ENCODE measurements at places on chromosomes 1 and 21.

DNA sequence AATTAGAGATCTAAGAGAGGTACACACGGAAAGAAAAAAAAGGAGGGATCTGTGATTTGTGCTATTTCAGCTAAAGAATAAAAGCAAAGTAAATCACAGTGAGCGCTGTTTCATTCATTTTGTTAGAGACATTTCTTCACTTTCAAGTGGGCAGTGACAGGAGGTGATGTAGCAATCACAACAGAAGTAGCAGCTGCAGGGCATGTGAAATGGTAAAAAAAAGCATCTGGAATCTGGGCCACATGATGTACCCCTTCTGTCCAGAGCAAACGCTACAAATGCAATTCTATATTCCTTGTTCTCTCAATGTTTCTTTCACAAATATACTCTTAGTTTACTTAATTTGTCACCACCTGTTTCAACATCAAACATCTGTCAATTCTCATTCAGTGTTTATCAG lies 786.5 kb downstream of the LRRIQ3 start:
- DNase-seq = no peak

GRCh38 chr1:206969090-206969489 lies 1.2 kb downstream of the FCAMR start:
- no peak for DNase-seq

DNA sequence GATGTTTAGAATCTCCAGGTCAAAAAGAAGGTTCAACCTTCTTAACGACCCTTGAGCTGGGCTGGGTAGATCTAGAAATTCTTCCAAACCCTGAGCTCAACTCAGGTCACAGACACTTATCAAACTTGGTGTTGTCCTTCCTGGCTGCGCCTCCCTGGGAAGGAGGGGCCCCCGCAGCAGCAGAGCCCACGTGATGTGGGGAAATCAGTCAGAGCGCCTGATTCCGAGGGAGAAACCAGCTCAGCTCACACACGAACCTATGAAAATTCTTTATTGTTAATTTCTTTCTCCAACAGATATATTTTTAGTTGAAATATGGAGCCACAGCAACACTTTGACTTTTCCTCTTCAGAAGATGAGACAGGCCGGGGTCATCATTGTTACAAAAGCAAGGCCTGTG lies 24.3 kb upstream of the CLSTN1 start:
- DNase-seq = no peak

- DNase-seq = no peak
Observed at GRCh38 chr1:219621047-219621786, 8.3 kb upstream of the ZC3H11B start.

GRCh38 chr1:23528250-23528978 lies 2.6 kb downstream of the E2F2 start:
- DNase-seq = peak; percentile 96

DNA sequence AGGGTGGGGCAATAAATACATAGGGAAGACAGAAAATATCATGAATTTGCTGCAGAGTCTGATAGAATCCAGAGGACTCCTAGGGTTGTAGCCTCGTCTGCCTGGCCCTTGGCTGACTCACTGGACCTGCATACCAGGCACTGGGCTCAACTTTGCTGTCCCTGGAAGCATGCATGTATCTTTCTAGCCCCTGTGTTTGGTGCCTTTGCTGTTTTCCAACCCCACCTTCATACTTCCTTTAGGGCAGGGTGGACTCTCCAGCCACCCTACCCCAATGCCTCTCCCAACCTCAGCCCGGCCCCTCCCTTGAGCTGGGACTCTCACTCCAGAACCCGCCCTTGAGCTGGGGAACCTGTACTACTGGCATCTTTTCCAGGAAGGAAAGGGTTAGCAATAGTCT lies 1.2 kb downstream of the RAB25 start:
- DNase-seq = no peak

GRCh38 chr1:202805886-202806844 lies 2.1 kb downstream of the KDM5B start:
- no peak for DNase-seq

DNA sequence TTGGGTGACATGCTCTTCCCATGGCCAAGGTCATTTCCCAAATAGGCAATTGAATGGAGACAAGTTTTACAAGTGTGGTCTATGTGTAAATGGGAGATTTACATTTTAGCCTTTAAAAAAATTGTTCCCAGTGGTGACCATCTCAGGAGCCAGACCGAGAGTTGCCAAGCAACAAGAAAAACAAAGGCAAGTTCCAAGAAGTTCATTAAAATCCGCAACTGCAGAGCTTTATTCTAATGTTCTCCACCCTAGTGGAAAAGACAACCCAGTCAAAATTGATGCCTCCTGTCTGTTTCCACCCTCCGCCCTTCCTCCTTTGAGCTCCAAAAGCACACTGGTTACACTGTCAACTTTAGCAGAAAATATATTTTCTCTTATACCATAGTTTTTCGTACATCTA lies 33.2 kb upstream of the CD55 start:
- no peak for DNase-seq

GRCh38 chr1:19330449-19331135 lies 18.5 kb downstream of the SLC66A1 start:
- DNase-seq = no peak

- no peak for DNase-seq
Observed at GRCh38 chr1:230423261-230423660, 2.9 kb downstream of the PGBD5 start.

- DNase-seq = no peak
Observed at GRCh38 chr1:200401708-200402107, 8.1 kb downstream of the ZNF281 start.

All from posterior vena cava (tissue), 2 donors.